ENCODE measurements at places on chromosomes 1 and 21.

DNA sequence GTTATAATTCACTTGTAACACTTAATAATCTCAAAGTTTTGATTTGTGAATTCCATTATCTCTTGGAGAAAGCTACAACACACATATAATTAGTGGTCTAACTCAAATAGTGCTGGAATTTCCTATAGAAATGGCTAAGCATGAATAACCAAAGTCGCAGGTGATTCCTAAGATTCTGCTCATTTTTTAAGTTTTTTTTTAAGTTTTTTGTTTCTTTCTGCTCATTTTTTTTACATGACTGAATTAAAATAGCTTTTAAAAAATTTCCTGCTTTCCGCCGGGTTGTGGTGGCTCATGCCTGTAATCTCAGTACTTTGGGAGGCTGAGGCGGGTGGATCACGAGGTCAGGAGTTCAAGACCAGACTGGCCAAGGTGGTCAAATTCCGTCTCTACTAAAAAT, 90.4 kb downstream of the APP start:
- no peak for DNase-seq

- peak; percentile 59 for DNase-seq
Observed at GRCh38 chr1:244450597-244451538, 841 bp downstream of the ADSS2 start.

DNA sequence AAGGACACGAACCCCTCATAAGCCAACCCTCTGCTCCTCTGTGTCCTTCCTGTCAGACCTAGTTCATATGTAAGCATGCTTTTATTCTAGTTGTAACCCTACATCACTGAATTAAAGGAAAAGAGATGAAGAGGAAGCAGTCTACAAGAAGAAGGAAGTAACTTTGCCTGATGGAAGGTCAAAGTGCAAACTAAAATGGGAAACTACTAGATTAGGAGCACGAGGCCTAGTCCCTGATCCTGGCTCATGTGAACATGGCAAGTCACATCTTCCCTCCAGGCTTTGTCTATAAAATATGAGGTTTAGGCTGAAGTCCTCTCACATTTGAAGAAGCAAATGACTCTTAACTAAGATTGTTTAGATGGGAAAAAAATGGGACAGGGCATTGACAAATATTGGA, 13.2 kb downstream of the ZMYND12 start:
- no peak for DNase-seq

GRCh38 chr21:25582888-25583287, 24.4 kb downstream of the MRPL39 start:
- DNase-seq, result peak; percentile 44

GRCh38 chr1:100552922-100553321, 15.0 kb downstream of the GPR88 start:
- no peak for DNase-seq

GRCh38 chr1:89966656-89967055, 28.3 kb upstream of the ZNF326 start:
- DNase-seq, result no peak

- DNase-seq, result no peak
Observed at GRCh38 chr1:245856944-245857531, 650.0 kb downstream of the SMYD3 start.

GRCh38 chr1:10612436-10613160, 137.8 kb downstream of the PEX14 start:
- DNase-seq, result no peak

DNA sequence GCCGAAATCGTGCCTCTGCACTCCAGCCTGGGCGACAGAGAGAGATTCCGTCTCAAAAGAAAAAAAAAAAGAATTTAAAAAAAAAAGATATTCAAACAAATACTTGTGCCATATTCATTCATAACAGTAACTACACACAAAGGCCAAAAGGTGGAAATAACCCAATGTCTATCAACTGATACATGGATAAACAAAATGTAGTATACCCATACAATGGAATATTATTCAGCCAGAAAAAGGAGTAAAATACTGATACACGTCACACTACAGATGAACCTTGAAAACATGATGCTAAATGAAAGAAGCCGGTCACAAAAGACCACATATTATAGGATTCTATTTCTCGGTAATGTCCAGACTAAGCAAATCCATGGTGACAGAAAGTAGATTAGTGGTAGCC, 109.4 kb upstream of the SOD1 start:
- DNase-seq, result no peak

DNA sequence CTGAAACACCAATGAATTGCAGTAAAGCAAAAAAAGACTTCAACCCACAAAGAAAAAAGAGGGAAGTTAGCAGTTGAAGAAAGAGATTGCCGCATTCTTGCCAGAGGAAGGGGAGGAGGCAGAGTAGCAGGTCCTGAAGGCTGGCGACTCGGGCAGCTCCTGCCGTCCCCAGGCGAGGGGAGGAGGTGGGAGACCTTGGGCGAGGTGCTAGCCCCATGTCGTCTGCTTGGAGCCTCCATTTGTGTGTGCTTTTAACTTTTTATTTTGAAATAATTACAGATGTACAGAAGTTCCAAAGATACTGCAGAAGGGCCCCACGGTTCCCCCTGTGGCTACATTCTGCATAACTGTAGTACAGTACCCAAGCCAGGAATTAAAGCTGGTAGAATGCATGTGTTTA, 6.7 kb downstream of the TRPM2 start:
- DNase-seq, result no peak

- DNase-seq, result no peak
Observed at GRCh38 chr1:82001345-82001744, 200.6 kb downstream of the ADGRL2 start.
